Hematopoietic multipotent progenitor cell treated with erythropoietin and hydrocortisone succinate and interleukin-3 and kit ligand, for 15 days (in vitro differentiated cells): ENCODE measurements at places on chromosomes 11 and 22.

GRCh38 chr11:2671748-2672147, 28.0 kb downstream of the KCNQ1OT1 start:
- DNase-seq = no peak

GRCh38 chr11:68552542-68552941, 92.0 kb downstream of the PPP6R3 start:
- DNase-seq = no peak

DNA sequence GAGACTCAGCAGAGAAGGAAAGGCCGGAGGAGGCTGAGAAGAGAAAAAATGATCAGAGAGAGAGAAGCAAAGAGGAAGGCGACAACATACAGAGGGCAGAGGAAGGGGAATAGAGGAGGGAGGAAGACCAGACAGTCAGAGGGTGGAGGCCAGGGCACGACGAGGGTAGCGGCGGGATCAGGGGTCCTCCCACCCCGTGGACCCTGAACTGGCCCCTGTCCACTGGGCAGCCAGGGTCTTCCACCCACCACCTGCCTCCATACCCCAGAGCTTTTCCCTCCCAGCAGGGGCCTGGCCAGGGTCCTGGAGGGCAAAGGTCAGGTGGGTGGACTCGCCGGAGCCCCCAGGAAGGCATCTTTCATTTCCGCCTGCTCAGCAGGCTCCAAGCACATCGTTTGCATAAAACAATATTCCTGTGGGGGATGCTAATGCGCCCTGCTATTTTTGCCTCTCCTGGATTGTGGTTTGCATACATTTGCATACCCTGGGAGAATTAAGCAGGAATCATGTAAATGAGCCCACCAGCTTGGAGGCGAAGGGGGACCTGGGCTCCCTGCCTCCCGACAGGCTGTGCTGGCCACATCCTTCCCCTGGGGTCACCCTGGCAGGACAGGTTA, 394.1 kb downstream of the MN1 start:
- DNase-seq = no peak

DNA sequence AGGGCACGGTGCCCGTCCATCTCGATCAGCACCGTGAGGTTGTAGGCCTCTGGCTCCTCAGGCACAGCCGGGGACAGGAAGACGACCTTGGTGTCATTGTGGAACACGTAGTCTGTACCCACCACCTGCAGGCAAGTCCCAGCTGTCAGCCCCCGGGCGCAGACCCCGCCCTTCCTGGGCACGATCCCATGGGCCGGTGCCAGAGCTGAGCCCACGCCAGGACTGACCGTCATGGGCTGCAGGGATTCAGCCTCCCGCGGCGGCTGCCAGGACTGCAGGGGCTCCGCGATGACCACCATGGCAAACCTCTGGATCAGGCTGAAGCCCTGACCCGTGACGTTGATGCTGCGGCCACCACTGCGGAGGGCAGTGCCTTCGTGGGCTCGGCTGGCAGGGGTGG, 11.8 kb upstream of the MAPK11 start:
- DNase-seq = no peak

- DNase-seq = no peak
Measured at GRCh38 chr11:117976445-117976844, 9.7 kb upstream of the IL10RA start.

- DNase-seq = no peak
Measured at GRCh38 chr11:128687321-128687720, 6.6 kb upstream of the FLI1 start.

DNA sequence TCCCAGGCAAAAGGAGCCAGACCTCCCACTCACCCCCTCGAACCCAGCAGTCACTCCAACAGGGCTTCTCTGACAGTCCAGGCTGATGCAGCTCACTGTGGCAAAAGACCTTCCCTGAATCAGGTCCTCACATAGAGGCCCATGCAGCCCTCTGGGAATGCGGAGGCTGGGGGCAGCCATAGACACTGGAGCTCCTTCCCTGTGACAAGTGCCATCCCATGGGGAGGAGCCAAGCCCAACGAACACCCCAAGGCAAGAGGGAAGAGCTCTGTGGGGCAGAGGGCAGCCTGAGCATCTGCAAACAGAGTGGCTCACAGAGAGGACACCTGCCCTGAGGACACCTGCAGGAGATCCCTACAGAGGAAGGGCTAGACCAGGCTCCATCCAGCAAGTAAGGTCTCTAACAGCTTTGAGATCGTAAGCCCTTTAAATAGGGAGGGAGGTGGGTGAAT, at the start of gene LINC01488:
Gene LINC01488 (plus strand): TSS at position 271 of the 452 bp plus-strand sequence.
- DNase-seq = no peak

GRCh38 chr22:24051568-24051967, 40.5 kb downstream of the CABIN1 start:
- no peak for DNase-seq

- no peak for DNase-seq
Measured at GRCh38 chr22:49576241-49577141, 251.2 kb downstream of the BRD1 start.

DNA sequence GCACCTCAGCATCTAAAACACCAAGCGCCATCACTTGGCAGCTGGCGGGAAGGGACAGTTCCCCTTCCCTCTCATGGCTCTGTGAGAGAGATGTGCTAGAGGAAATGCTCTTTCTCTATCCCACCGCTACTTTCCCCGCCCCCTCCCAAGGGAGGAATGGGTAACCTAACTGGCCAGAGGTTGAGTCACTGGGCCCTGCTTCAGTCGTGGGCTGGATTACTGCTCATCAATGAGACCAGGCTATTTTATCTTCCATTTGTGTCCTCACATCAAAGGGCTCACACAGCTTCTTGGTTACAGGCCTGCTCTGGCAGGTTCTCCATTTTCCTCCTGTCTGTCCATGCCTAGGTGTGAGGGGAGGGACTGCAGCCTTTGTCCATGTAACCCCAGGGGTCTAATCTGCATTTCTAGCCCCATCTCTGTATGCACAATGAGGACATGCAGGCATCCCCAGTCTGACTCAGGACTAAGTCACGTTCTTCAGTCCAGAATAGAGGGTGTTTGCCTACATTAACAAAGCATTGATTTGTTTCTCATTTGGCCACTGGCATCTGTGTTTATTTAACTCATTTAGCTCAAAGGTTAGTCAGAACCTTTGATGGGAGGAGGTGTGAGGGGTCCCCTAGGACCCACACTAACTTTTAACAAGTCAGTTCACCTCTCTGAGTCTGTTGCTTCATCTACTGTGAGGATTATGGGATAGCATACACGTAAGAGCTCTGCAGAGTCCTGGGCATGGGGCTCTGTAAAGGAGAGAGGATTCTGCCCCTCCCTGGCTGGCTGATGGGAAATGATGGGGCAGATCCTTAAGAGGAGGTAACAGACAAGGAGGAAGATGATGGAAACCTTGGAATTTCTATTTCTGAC, 99.1 kb downstream of the XRRA1 start:
- DNase-seq = no peak

DNA sequence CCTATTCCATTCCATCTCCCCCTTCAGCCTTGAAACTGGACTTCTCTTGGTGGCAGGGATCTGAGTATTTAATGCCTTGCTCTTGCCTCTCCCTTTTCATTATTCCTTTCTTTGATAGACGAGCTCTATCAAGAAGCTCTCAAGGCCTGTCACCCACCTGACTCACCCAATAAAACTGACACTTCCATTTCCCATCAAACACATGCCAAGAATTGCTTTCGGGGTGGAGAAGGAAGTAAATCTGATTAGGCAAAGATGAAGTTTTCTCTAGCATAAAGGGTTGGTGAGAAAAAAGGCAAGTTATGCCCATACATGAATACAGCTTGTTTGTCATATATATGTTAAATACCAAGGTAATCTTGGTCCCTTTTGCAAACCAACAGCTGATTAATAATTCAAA, 34.9 kb upstream of the MYEOV start:
- DNase-seq = no peak

DNA sequence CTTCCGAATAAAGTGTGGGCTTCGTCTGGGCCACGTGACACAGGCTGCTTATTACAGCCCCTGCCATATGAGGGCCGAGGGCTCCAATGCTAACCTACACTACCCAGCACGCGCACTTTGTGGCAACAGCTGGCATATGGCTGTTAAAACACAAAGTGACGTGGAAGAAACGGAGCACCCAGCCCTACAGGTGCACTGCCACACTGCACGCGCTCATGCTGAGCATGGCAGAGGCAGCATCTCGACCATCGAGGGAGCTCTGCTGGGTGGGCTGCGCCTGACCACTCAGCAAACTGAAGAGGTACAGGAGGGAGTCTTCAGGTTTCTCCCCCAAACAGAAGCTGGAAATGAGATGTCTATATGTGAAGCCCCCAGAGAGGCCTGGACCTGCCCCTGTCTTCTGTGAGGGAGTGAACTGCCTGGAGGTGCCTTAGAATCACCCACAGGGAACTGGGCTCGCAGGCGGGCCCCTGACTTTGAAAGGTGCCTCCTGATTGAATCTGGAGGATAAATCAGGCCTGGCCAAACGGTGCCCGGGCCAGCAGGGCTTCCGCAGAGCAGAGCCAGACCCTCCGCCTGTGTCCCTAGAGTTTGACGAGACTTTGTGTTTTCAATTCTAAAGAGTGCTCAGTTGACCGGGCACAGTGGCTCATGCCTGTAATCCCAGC, 18.3 kb downstream of the TSSC4 start:
- DNase-seq = no peak

- DNase-seq = no peak
Measured at GRCh38 chr11:95478003-95478402, 247.0 kb upstream of the SESN3 start.

DNA sequence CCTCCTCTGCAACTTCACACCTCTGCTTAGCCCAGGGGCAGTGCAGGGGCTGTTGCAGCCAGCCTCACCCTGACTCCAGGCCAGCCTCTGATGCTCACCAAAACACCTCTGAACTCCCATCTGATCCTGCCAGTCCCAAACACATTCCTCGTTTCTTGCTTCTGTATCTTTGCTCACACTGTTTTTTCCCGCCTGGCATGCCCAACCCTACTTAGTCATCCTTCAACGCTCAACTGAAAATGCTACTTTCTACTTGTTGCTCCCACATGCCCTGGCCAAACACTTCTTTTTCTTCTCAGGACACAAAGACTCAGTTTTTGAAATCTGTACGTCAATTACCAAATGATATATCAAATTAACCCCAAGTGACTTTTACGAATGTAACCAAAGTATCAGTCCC, 140.8 kb upstream of the ZBED5 start:
- DNase-seq = no peak

DNA sequence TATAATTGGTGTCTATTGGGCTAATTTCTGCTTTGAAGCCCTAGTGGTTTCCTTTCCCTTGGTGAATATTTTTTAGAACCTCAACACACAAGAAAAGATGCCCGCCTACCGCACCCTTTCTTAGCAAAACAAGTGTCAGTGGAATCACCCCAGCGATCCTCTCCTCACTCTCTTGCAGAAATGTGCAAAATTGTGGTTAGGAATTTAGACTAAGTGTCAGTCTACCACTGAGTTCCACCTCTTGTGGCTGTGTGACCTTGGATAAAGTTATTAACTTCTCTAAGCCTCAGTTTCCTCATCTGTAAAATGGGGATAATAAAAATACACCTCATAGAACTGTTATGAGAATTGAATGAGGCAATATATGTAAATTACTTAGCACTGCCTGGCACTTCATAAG, 5.3 kb upstream of the JAML start:
- DNase-seq = no peak

DNA sequence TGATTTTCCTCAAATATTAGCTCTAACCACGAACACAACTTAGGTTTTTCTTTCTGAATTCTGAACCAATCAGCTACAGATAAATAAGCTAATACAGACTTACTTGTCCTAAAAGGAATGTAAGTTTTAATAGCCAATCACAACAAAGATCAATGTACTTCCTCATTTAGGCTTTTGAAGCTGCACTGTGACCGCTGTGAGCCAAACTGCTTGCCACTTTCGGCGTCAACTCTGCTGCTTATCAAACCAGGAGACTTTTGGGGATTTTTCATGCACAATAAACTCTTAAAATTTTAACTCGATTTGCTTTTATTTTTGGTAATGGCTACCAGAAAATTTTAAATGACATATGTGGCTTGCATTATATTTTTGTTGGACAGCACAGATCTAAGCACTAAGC, 92.5 kb downstream of the TMPRSS5 start:
- no peak for DNase-seq

GRCh38 chr11:62678433-62678769, 472 bp downstream of the UBXN1 start:
- DNase-seq = no peak

DNA sequence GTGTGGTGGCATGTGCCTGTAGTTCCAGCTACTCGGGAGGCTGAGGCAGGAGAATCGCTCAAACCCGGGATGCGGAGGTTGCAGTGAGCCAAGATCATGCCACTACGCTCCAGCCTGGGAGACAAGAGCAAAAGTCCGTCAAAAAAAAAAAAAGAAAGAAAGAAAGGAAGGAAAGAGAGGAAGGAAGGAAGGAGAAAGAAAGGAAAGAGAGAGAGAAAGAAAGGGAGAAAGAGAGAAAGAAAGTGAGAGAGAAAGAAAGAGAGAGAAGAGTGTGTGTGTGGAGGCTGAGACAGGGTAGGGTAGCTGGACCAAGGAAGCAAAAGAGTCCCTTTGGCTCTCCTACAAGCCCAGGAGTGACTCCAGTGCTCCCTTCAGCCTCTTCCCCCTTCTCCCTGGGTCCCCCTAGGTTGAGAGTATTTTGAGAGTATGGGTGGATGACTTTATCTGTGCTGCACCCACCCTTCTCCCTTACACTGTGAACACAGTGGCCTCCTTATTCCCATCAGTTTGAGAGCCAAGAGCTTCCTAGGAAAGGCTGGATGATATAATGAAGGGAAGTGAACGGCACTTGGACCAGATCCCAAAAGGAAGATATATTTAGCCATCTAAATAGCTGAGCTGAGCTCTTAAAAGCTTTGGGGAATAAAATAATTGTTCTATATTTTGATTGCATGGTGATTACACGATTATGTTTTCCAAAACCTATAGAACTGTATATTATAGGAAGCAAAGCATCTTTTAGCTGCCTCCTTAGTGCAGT, 9.5 kb upstream of the DENND5A start:
- no peak for DNase-seq

DNA sequence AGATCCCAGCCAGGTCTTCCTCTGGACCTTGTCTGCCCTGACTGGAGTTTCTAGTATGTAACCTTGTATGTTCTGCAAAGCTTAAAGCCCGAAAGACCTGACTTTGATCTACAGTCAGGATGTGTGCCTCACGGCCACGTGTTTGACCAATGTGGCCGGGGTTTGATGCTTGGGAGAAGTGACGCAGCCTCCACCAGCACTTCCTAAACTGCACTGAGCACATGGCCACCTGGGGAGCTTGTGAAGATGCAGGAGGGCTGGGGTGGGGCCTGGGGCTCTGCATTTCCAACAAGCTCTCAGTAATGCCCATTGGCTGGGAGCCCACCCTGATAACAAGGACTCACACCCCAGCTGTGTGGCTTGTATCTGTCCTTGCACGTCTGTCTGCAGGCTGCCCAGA, 53.2 kb downstream of the NAT10 start:
- DNase-seq = no peak
